ENCODE measurements at places on chromosomes 6 and 20. TPM values are rescaled to one million over a fixed set of nuclear protein-coding genes. Genes with fewer than 3 reads are reported as not detected.

- DNase-seq = no peak
Measured at GRCh38 chr20:1951436-1952115, 42.3 kb downstream of the PDYN start.

DNA sequence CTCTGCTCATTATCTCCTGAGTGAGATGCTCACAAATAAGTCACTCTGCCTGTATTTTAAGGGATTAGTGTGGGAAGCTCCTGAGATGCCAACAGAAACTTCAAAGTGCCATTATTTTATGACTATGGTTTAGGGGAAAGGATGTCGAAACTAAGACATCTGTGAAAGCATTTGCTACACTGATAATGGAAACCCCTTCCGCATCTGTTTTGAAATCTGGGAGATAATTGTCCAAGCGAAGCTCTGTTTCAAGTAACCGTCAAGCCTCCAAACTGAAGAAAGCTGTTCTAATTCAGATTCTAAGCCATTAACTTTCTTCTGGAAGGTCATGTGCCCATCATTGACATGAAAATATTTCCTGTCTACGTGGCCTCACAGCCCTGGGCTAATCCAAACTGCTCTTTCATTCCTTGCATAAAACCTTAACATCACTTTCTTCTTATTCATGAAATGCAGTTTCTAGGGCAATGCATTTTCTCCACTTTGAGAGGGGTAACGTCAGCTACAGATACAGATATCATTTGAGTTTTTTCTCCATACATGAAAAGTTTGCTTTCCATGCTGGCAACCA is 932.0 kb downstream of the C6orf118 start:
- no peak for DNase-seq

THBD gene
- total RNA-seq = not detected

MYCT1 gene
- not detected for total RNA-seq

- peak; percentile 75 for DNase-seq
Measured at GRCh38 chr20:7859356-7859802, 80.9 kb downstream of the HAO1 start.

DNA sequence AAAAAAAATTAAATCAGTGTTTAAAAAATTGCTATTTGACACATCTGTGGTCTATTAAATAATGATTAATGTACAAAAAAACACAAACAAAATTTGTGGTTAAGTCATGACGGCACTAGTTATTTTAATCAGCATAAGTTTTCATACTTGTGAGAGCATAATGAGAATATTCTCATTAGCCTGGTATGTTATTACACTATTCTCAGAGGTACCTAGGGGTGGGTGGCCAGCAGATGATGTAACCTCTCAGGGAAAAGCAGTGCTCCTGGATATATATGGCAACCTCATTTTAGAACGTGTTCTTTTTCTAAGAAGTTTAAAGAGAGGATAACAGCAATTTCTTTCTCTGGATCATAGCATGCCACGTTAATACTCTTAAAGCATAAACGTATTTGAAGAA is 109.2 kb downstream of the GJA1 start:
- DNase-seq = no peak

PDRG1 gene
- total RNA-seq = 10.7 TPM

GRCh38 chr20:56816349-56816748 is 187.2 kb downstream of the TFAP2C start:
- DNase-seq = no peak

CPNE5 gene
- total RNA-seq = 0.63 TPM

DNA sequence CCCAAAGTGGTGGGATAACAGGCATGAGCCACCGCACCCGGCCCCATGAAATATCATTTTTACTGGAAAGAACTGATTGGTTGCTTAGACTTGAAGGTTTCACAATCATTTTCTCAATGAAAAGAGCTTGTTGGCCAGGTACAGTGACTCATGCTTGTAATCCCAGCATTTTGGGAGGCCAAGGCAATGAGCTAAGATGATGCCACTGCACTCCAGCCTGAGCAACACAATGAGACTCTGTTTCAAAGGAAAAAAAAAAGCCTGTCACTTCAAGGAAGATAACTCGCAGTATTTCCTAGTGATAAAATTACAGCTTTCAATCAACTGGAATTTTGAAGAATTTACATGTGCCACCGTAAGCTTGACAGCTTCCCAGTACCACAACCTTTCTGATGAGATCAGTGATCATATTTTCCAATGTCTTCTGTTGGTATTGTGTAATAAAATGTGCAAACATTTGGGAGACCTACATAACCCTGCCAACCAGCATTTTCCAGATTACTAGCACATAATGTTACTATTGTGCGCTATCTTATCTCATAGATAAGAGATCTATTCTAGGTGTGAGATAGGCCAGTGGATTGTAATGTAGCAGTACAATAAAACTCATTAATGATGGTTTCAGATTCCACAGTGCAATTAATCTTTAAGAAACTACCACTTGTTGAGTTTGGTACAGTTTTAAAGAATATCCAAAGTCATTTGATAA is 7.2 kb downstream of the PNLDC1 start:
- DNase-seq = no peak

NR2E1 gene
- total RNA-seq = not detected

GRCh38 chr20:43383026-43383795 is 74.5 kb upstream of the SRSF6 start:
- no peak for DNase-seq

- DNase-seq = no peak
Measured at GRCh38 chr20:37928996-37929682, 26.2 kb downstream of the VSTM2L start.

- no peak for DNase-seq
Measured at GRCh38 chr6:69933239-69933638, 66.9 kb downstream of the COL19A1 start.

DNA sequence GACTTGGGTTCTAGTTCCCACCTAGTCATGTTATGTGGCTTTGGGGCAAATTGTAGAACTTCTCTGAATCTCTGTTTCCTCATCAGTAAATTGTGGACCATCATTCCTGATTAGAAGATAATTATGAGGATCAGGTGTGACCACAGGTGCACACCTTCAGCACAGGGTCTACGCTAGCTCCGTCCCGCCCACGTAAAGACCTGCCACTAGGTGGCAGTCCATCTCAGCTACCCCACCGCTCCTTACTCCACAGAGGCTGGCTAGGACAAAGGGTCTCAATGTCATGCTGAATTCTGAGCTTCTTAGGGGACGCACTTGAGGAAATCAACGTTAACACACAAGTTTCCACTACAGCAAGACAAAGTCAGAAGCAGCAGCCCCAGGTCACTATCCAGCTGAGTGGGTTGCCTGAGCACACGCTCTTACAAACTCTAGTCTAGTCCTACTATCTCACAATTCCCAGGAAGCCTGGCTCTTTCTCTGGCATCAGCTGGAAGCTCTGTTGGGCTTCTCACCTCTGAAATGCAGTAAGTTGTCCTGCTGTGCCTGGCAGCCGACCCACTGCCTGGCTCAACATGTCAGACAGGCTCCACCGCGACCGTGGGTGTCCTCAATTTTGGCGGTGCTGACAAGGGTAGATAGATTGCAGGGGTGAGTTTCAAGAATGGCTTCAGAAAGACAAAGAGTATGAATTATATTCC is 2.0 kb upstream of the PLCG1 start:
- DNase-seq = peak; percentile 89

DNA sequence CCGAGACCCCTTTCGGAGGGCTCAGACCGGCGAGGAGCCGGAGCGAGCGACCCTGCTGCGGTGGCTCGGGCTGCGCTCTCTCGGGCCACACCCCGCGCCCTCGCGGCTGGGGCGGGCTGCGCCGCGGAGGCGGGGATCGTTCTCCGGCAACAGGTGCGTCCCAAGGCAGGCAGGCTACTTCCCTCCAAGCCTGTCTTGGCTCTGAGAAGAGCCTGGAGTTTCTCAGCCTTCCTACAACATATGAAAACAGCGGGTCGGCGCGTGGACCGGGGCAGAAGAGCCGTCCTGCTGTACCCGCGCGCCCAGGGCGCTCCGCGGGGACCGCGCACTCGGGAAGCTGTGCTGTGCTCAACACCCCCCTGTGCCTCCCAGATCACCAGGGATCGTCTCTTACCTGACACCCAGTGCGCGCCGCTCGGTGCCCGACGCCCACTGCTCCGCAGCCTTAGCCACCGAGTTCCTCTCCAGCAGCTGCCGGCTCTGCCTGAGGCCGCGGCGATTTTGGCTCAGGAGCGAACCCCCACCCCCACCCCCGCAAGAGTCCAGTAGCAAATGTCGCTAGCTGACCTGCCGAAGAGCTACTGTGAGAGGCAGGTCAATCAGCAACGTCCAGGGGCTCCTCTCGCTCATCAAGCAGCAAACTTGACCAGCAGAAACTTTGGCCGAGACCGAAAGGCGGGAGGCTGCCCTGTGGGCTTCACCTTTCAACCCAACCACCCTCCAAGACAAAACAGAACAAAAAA is 3.7 kb upstream of the OLIG3 start:
- no peak for DNase-seq

LKAAEAR1 gene
- not detected for total RNA-seq

DNA sequence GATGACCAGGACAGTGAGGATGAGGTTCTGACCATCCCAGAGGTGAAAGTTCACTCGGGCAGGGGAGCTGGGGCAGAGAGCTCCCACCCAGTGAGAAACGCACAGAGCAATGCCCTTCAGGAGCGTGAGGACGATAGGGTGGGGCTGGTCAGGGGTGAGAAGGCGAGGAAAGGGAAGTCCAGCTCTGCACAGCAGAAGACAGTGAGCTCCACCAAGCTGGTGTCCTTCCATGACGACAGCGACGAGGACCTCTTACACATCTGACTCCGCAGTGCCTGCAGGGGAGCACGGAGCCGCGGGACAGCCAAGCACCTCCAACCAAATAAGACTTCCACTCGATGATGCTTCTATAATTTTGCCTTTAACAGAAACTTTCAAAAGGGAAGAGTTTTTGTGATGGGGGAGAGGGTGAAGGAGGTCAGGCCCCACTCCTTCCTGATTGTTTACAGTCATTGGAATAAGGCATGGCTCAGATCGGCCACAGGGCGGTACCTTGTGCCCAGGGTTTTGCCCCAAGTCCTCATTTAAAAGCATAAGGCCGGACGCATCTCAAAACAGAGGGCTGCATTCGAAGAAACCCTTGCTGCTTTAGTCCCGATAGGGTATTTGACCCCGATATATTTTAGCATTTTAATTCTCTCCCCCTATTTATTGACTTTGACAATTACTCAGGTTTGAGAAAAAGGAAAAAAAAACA is 16.6 kb upstream of the SLC22A1 start:
- DNase-seq = no peak

DNA sequence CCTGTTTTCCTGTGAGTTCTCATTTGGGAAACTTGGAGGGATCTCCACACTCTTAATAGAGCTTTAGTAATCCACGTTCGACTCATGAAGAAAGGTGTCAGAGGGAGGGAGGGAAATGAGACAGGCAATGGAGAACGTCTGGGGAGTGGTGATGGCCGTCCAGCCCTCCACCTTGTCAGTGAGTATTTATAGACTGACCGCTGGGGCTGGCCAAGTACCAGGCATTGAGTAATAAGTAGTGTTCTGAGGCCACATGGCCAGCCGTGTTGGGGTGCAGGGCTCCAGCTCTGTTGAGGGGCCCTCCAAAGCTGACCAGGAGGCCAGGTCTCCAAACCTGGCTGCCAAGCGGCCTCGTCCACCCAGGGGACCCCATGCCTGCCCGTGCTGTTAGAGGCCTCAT is 11.3 kb upstream of the DSN1 start:
- DNase-seq = no peak

CST1 gene
- total RNA-seq = not detected

- peak; percentile 89 for DNase-seq
Measured at GRCh38 chr6:83215131-83216047, 22.2 kb downstream of the RWDD2A start.

IRF4 gene
- not detected for total RNA-seq

C6orf141 gene
- total RNA-seq = not detected

OR2B2 gene
- not detected for total RNA-seq

MCUR1 gene
- total RNA-seq = 30.8 TPM

- no peak for DNase-seq
Measured at GRCh38 chr6:137832110-137832509, 34.9 kb upstream of the TNFAIP3 start.

PTK6 gene
- 0.51 TPM for total RNA-seq

DNA sequence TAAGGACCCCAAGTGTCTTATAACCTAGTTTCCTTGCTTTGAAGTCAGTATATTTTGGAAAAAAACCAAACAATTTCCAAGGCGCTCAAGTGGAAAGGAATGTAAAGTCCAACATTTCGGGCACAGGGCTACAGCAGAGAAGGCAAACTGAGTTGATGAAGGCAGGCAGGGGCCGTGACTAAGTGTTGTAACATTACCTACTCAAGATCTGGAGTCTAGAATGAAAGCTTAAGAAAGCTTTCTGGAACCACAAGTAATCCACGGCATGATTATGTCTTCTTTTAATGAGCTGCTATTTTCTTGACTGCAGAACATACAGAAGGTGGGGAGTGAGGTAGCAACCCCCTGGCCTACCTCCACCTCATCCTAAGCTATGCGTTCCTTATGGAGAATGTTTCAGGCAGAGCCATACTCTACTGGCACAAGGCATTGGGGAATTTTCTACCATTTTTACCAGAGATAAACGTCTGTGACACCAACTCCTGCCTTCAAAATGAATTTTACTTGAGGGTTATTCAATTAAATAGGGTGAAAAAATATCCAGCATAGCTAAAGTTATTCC is 4.3 kb downstream of the PPP1R10 start:
- peak; percentile 61 for DNase-seq

DNA sequence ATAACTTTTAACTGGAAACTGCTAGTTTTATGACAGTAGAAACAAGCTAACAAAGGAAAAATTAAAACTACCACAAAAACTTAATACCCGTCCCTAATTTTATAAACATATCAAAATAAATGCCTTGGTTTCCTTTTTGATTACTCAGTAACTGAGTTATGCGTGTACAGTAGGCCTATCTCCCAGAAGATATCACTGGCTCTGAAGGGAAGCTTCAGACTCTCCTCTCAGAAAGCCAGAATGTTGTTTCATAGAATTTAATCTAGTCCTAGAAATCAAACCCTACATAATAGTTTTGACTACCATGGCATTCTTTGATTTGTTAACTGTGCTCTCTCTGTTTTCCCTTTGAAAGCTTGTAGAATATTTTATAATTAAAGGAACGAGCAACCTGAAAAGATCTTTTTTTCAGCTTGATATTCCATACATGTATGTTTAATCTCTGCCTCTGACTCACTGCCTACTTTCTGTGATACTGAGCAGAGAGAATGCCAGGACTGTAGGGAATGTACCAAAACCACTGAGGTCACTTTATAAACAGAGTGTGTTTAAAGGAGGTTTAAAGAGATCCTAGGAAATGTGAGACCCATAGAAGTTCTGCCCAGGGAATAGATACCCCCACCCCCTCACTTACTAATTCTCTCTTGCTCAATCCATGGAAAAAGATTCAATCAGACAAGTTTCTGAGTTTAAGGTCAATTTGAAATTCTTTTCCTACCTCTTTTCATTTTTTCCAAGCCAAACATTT is 311.5 kb downstream of the HDGFL1 start:
- no peak for DNase-seq

DNA sequence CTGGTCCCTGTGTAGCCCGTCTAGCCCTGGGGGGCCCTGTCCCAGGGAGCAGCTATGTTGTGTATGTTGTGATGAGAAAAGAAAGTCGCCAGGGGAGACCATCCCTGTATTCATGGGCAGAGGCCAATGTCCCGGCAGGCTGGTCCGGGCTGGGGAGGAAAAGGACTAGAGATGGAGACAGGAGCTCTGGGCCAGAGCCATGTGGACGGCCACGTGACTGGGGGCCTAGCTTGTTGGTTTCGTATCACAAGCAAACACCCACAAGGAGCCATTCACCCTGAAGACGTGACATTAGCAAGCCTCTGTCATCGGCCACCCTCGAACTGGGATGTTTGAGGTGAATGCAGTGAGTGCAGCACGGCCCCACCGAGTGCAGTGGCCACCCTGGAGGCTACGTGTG is 2.9 kb upstream of the HRH3 start:
- no peak for DNase-seq
